ELR (cell line): ENCODE measurements at places on chromosomes 7 and 10.

GRCh38 chr7:131011976-131012375 lies 278.0 kb upstream of the KLF14 start:
- peak; percentile 88 for DNase-seq

- no peak for DNase-seq
Measured at GRCh38 chr7:12610899-12611298, 40.4 kb downstream of the SCIN start.

DNA sequence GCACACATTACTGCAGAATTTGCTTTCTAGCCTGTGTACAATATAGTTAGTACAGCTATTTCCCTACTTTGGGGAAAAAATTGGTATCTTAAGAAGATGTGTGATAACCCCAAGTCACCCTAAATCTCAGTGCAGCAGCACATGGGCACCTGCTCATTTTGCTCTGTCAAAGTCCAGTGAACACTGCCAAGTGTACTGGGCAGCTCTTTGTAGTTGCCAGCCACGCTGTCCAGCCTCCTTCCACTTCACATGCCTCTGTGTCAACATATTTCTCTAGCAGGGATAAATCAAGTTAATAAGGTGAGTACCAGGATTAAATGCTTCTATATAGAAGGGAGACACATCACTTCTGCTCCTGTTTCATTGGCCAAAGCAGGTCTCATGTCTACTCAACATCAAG lies 87.1 kb upstream of the CDC14C start:
- no peak for DNase-seq

DNA sequence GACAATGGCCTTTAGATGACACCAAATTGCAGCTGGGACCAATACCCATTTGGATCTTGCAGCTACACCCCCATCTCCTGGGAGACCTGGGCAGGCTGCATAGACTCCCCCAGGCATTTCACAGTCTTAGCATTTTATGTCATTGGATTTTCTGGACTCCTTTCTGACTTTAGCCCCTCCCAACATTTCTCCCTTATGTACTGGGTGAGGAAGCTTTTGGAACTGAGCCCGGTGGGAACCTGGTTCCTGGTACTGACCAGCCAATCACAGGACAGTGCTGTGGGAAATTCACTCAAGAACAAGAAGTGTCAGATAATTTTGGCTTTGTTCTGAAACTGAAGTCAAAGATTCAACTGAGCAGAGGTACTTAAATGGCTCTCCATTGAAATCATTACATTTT lies 177.7 kb downstream of the ACTR3B start:
- no peak for DNase-seq

- no peak for DNase-seq
Measured at GRCh38 chr7:5423306-5423975, at the start of gene TNRC18. TNRC18 (minus strand) TSS chr7:5423834; CDS start chr7:5421246, 2,588 bp downstream.
